HT-29 (cell line): ENCODE measurements at places on chromosomes 2 and 18. TPM values are rescaled to one million over a fixed set of nuclear protein-coding genes. Genes with fewer than 3 reads are reported as not detected.

GRCh38 chr2:208320686-208321085 lies 54.6 kb downstream of the PIKFYVE start:
- DNase-seq, result no peak

DNA sequence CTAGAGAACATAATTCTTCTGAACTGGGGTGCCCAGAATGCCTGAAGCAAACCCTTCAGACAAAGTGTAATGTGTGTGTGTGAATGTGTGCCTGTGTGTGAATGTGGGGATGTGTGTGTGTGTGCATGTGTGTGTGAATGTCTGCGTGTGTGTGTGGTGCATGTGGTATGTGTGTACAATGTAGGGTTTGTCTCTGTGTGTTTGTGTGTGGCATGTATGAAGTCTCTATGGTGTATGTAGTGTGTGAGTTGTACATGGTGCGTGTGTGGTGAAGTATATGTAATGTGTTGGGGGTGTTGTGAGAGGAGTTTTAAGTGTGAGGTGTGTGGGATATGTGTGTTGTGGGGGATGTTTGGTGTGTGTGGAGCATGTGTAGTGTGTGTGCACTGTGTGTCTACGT lies 129.3 kb upstream of the SOX11 start:
- DNase-seq, result no peak

DNA sequence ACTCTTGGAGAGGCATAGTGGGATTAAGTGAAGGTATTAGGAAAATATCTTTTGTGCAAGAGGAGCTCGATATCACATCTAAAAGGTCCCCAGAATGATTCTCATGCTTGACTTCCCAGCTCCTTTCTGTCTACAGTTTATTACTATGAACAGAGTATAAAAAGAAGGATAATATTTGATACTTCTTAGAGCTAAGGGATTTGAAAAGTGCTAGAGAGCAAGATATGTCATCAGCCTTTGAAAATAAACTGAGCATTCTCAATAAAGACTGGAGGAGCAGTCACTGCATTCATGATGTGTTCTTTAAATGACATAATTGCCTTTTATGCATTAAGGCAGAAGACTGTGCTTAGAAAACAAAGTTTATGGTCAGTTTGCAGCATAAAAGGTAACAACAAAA lies 543.2 kb upstream of the NRXN1 start:
- no peak for DNase-seq

DNA sequence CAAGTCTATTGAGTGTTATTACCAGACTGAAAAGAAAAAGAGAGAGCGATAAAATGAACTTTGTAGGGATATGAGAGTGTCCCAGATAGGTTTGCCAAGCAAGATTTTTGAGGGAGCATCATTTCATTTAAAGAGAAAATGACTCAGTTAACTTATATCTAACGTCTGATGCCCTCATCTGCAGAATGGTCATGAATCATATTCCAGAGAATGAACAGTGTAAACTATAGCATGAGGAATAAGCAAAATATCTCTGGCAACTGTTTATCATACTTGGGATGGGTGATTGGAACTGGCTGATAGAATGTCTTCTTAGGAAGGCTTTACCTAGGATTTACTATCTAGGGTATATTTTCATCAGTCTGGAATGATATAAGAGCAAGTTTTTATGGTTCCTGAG lies 289.4 kb downstream of the CMPK2 start:
- no peak for DNase-seq

- peak; percentile 34 for DNase-seq
These were observed 2.6 kb upstream of the RNF149 start for GRCh38 chr2:101310834-101311695.

ANKRD30BL gene
- total RNA-seq, result not detected in 2 replicates

EFHD1 gene
- not detected in 2 replicates for total RNA-seq
